ENCODE measurements at places on chromosomes 2 and 18.

- no peak for DNase-seq
Measured at GRCh38 chr2:51448911-51449310, 417.0 kb upstream of the NRXN1 start.

GRCh38 chr18:9711361-9712129, 3.4 kb downstream of the RAB31 start:
- no peak for DNase-seq

- DNase-seq, result no peak
Measured at GRCh38 chr2:648476-649424, 28.5 kb downstream of the TMEM18 start.

DNA sequence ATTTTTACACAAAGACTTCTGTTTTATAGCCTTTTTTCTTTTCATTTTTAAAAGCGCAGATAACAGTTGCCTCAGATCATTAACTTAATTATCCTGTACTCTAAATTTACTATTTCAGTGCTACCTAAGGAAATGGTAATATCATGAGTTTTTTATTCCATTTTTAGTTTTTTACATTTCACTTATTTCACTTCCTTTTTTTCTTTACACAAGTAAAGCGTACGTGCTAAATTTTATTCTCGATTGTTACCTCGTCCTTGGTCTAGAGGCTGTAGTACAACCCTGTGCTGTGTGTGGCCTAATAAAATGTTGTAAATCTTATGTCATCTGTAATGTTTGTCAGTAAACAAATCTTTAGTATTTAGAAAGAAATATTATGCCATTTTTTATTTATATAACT, 49.2 kb downstream of the CRIM1 start:
- DNase-seq, result no peak

DNA sequence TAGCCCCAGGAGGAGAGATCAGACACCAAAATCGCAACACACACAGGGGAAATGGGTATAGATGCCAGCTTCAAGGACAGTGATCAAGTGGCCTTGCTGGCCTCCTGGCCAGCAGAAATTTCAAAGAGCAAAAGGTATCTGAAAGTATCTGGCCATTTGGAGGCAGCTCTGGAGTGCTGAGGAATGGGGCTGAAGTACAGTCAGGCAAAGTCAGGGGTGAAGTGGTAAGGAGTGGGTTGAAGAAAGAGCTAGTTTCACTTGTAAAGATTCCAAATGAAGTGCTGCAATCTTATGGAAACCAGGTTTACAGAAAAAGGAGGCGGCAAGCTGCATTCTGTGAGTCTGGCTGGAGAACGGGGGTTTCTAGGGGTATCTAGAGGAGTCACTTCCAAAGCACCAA, 19.2 kb upstream of the PCBP1 start:
- no peak for DNase-seq

- DNase-seq, result no peak
Measured at GRCh38 chr2:70388813-70389212, 86.9 kb upstream of the FAM136A start.

GRCh38 chr2:218995972-218996711, 2.9 kb upstream of the CRYBA2 start:
- DNase-seq, result peak; percentile 87

- DNase-seq, result no peak
Measured at GRCh38 chr18:74793746-74794145, 196.1 kb downstream of the ZNF407 start.

GRCh38 chr2:26848336-26849055, 564 bp downstream of the DPYSL5 start:
- no peak for DNase-seq

DNA sequence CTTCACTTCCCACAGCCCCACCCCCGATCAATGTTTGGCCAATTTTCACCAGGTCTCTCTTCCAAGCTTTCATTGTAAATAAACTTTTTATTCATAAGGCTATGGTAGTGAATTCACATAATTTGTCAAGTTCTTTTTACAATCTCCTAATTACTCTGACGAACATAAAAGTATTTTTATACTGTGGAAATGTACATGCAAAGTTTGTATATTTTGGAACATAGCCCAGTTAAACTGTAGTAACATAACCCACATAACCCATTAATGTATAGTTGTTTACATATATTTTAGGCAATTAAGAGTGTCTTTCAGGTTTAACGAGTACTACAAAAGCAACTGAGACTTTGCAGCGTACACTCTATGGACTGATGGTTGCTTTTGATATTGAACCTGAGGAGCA, 228.3 kb upstream of the ERBB4 start:
- no peak for DNase-seq
